ELF-1 (cell line): ENCODE measurements at places on chromosomes 2 and 18.
A peak's percentile ranks its signal among the peaks of the same experiment; 100 is the strongest.

GRCh38 chr2:152421521-152422370 lies 86.8 kb downstream of the FMNL2 start:
- DNase-seq = no peak

GRCh38 chr2:111044066-111044465 lies 76.6 kb upstream of the BCL2L11 start:
- DNase-seq = no peak

- DNase-seq = no peak
Measured at GRCh38 chr2:121004359-121004758, 268.7 kb downstream of the GLI2 start.

DNA sequence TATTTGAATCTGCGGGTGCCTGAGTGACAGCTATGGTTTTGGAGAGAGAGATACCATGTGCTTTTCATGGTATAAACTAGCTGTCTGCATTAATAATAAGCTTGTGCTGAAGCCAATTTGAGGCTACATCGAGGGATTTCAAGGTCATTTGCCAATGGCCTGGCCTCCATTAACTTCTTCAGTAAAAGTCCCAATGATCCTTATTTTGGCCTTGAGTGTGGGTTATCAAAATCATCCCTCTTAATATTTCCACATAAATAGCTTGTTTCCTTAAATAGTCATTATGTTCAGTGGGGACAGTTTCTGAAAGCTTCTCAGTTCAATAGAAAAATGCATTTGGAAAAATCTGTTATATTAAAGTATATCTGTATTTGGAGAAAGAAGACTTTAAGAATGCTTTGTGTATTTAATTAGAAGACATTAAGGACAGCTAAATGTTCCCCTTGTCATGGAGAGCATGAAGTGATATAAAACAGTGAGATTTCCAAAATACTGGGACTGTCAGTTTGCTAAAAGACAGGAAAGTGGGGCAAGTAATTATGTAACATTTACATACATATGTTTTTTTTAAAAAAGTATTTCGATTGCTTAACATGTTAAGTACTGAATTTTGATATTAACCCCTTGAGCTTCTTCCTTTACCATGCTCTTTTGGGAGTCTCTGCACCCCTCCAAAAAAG lies 355.5 kb upstream of the ZEB2 start:
- no peak for DNase-seq

GRCh38 chr18:21996351-21996826 lies 173.0 kb upstream of the GATA6 start:
- no peak for DNase-seq

DNA sequence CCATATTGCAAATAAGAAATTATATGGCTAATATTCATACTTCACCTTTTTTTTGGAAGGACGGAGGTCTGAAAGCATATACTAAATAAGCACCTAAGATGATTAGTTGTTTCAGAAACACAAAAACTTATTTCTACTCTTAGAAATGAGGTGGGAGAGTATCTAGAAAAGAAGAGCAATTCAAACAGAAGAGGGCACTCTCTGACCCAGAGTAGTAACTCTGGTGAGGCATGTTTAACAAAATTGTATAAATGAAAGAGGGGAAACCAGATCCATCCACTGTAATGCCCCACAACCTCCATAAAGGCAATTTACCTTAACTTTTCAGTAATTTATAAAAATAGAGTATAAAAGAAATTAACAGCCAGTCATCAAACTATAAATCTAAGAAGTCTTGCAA lies 669.6 kb upstream of the VRK2 start:
- no peak for DNase-seq

- DNase-seq = peak; percentile 99
Measured at GRCh38 chr2:62293490-62294271, 97.8 kb downstream of the B3GNT2 start.

- no peak for DNase-seq
Measured at GRCh38 chr18:6553234-6553900, 138.7 kb upstream of the L3MBTL4 start.
